Gastroesophageal sphincter (tissue), 4 donors: ENCODE measurements at places on chromosomes 11 and 22.

GRCh38 chr11:30192620-30193019, 38.2 kb upstream of the FSHB start:
- H3K36me3 ChIP-seq: no peaks in the 10 kb centered on the region
- no peak overlapping the region for H3K27ac ChIP-seq
- ATAC-seq: no peak
- H3K4me1 ChIP-seq: no peaks in the 10 kb centered on the region
- H3K27me3 ChIP-seq: no peaks in the 10 kb centered on the region

DNA sequence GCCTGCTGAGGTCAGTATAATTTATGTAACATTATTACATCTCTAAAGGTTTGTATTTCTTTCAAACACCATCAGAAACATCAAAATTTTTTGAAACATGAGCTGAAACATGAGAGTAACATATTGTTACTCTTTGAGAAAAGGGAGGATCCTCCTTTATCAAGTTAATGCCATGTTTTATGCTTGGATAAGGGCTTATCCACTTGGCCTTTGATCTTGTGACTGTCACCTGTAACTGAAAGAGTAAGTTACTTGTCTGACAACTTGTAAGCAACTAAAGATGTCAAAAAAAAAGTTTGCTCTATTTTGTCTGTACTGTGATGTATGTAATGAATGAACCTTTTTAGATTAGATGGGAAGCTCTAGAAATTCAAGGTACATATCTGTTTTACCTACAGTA, 59.6 kb downstream of the FAR1 start:
- no peak overlapping the region for H3K4me3 ChIP-seq
- peaks cover 6% of the 10 kb centered on the region for H3K36me3 ChIP-seq
- H3K4me1 ChIP-seq: no peaks in the 10 kb centered on the region
- H3K27me3 ChIP-seq: no peaks in the 10 kb centered on the region

GRCh38 chr11:129543515-129544290, 168.1 kb downstream of the BARX2 start:
- H3K4me1 ChIP-seq: no peaks in the 10 kb centered on the region
- ATAC-seq: no peak
- no peaks in the 10 kb centered on the region for H3K36me3 ChIP-seq
- H3K27me3 ChIP-seq: no peaks in the 10 kb centered on the region
- H3K4me3 ChIP-seq: no peak overlapping the region

GRCh38 chr11:72947229-72947628, 133.0 kb downstream of the ATG16L2 start:
- H3K4me1 ChIP-seq: no peaks in the 10 kb centered on the region
- H3K27me3 ChIP-seq: no peaks in the 10 kb centered on the region
- no peak for ATAC-seq
- no peak overlapping the region for H3K27ac ChIP-seq

DNA sequence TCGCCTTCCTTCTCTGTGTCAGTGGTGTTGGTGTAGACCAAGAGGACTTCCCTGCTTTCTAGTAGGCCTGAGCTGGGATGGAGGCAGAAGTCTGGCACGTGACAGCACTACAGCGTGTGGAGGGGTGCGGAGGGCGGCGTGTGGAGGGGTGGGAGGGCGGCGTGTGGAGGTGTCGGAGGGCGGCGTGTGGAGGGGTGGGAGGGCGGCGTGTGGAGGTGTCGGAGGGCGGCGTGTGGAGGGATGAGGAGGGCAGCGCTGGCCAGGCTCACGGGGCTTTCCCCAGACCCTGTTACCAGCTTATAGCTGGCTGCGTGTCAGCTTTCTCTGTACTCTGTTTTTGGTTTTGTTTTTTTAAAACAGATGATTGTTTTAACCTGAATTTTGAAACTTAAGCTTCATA, 45.7 kb upstream of the CTTN start:
- H3K27ac ChIP-seq: no peak overlapping the region
- peaks cover 84% of the 10 kb centered on the region for H3K36me3 ChIP-seq
- H3K27me3 ChIP-seq: no peaks in the 10 kb centered on the region
- no peaks in the 10 kb centered on the region for H3K4me1 ChIP-seq

- no peak overlapping the region for H3K4me3 ChIP-seq
- ATAC-seq: no peak
- H3K36me3 ChIP-seq: no peaks in the 10 kb centered on the region
- H3K27ac ChIP-seq: no peak overlapping the region
- H3K27me3 ChIP-seq: peaks cover 24% of the 10 kb centered on the region
Measured at GRCh38 chr11:120306519-120307242, 18.4 kb upstream of the TLCD5 start.

- peak; percentile 26 for ATAC-seq
- no peak overlapping the region for H3K4me3 ChIP-seq
- H3K27ac ChIP-seq: peak overlapping the region; percentile 27
- H3K36me3 ChIP-seq: peaks cover under 1% of the 10 kb centered on the region
Measured at GRCh38 chr22:29782061-29782845, 15.1 kb downstream of the UQCR10 start.

GRCh38 chr11:94279996-94280395, 24.4 kb upstream of the IZUMO1R start:
- no peak overlapping the region for H3K4me3 ChIP-seq
- no peak overlapping the region for H3K27ac ChIP-seq
- no peaks in the 10 kb centered on the region for H3K4me1 ChIP-seq
- no peaks in the 10 kb centered on the region for H3K27me3 ChIP-seq
- H3K36me3 ChIP-seq: no peaks in the 10 kb centered on the region
- ATAC-seq: no peak

GRCh38 chr22:28582806-28583205, 96.8 kb downstream of the TTC28 start:
- no peaks in the 10 kb centered on the region for H3K4me1 ChIP-seq
- no peak overlapping the region for H3K4me3 ChIP-seq
- H3K27ac ChIP-seq: no peak overlapping the region
- no peak for ATAC-seq
- H3K27me3 ChIP-seq: no peaks in the 10 kb centered on the region

DNA sequence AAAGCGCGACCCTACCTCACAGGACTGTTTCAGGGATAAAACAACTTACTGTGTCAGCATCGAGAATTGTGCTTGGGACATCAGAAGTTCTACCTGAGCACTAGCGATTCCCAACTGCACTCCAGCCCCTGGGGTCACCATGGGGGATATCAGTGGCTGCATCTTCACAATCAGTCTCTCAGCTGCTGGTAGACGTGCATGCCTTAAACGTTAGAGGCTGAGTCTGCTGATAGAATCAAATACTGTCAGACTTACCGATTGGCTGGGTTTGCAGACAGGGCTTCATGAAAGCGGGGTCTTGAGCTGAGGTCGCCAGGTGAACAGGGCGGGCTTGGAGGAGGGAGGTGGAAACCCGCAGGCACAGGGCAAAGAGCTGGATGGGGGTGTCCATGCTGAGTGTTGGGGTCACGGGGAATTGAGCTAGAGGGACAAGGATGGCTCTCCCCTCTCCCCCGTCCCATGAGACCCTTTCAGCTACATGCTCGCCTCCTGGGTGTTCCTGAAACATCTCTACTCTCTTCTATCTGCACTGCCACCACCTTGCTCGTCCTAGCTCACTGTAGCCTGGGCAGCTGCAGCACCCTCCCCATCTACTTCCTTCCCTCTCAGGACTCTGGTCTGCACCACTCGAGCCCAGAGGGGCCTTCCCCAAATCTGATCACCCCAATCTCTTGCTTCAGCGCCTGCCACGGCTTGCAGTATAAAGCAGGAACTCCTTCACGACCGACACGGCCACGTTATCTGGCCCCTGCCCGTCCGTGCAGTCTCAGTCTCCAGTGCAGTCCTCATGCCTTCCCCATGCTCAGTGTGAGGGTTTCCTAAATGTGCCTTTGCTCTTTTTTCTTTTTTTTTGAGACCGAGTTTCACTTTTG, 43.5 kb downstream of the ST14 start:
- no peak overlapping the region for H3K4me3 ChIP-seq
- H3K27ac ChIP-seq: no peak overlapping the region
- no peaks in the 10 kb centered on the region for H3K27me3 ChIP-seq
- ATAC-seq: no peak

- no peaks in the 10 kb centered on the region for H3K36me3 ChIP-seq
- H3K27me3 ChIP-seq: no peaks in the 10 kb centered on the region
- no peak for ATAC-seq
- H3K27ac ChIP-seq: peak overlapping the region; percentile 87
- H3K4me3 ChIP-seq: no peak overlapping the region
Measured at GRCh38 chr11:64357446-64357845, 1.5 kb upstream of the RPS6KA4 start.

DNA sequence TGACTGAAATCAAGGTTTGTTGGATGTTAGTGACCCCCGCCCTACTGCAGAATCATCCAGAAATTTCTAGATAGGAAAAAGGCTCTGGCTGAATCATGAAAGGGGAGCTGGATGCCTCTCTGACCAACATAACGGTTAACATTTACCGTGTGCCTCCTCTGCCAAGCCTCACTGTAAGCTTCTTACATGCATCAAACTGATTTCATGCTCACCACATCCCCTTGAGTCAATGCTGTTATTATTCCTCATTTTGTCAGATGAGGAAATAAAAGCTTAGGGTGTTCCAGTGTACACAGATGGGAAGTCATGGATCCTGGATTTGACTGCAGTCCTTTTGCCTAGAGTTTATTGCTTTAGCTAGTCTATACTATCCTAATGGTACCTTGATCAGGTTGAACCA, 5.9 kb upstream of the HMOX1 start:
- no peak overlapping the region for H3K4me3 ChIP-seq
- no peaks in the 10 kb centered on the region for H3K27me3 ChIP-seq
- H3K36me3 ChIP-seq: no peaks in the 10 kb centered on the region
- no peaks in the 10 kb centered on the region for H3K4me1 ChIP-seq
- ATAC-seq: no peak

- no peaks in the 10 kb centered on the region for H3K4me1 ChIP-seq
- H3K27ac ChIP-seq: no peak overlapping the region
- no peak for ATAC-seq
- no peaks in the 10 kb centered on the region for H3K36me3 ChIP-seq
Measured at GRCh38 chr11:29027436-29027835, 919.2 kb downstream of the METTL15 start.

DNA sequence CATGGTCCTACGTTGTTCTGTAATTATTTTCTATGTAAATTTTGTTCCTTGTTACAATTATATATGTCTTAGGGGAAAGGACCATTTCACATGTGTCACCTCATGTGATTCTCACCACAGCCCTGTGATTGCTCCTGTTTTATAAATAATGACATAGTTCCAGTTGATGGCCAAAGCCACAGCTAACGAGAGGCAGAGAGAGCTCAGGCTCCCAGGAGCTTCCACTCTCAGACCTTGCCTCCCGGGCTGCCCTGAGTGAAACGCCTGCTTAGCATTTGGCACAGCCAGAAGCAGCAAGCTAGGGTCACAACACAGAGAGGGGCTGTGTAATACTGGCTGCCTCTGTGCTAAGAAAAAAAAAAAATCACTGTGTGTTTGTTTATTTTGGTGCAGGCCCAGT, 5.9 kb downstream of the TMEM121B start:
- H3K27ac ChIP-seq: no peak overlapping the region
- H3K36me3 ChIP-seq: no peaks in the 10 kb centered on the region
- peaks cover 9% of the 10 kb centered on the region for H3K4me1 ChIP-seq
- H3K4me3 ChIP-seq: no peak overlapping the region

DNA sequence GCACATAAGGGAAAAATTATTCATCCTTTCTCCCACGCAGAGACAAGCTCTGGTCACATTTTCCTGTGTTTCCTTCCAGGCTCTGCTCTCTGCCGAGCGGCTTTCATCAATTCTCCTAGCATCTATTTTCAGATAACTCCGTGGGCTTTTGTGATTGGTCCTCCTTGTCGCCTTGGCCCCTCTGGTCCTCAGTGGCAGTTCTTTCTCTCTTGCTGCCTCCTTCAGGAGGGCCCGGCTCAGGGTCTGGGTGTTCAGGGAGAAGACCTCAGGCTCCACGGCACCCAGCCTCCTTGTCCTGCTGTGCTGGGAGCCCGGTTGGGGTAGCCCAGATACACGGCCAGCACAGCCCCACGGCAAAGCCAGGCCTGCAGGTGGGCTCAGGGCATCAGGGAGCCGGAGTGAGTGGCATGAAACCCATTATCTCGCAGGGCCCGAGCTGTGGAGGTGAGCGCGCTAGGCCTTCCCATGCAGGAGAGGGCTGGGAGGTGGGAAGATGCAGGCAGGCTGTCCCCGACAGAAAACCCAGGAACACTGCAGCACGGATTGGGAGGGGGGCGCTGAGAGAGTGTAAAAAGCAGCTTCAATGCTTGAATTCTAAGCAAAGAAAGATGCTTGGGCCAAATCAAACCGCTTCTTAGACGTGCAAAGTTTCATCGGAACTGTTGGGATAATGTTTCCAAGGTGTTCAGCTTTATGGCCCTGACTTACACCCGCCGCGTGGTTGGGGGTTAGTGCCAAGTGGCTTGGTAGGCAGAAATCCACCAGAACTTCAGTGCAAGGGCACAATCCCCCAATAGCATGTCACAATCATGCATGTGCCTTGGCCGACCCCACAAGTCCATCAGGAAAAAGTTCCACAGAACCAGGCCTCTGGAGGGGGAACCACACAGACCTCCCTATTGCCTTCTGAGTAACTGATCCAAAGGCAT, 81.9 kb upstream of the WNT7B start:
- no peaks in the 10 kb centered on the region for H3K27me3 ChIP-seq
- H3K4me1 ChIP-seq: peaks cover 67% of the 10 kb centered on the region
- peak overlapping the region; percentile 88 for H3K4me3 ChIP-seq
- no peak for ATAC-seq
- H3K36me3 ChIP-seq: no peaks in the 10 kb centered on the region
- peak overlapping the region; percentile 97 for H3K27ac ChIP-seq

- H3K4me3 ChIP-seq: no peak overlapping the region
- no peaks in the 10 kb centered on the region for H3K4me1 ChIP-seq
- no peak overlapping the region for H3K27ac ChIP-seq
- peaks cover 81% of the 10 kb centered on the region for H3K36me3 ChIP-seq
- no peak for ATAC-seq
- H3K27me3 ChIP-seq: no peaks in the 10 kb centered on the region
Measured at GRCh38 chr11:20407344-20407743, 19.8 kb downstream of the PRMT3 start.

DNA sequence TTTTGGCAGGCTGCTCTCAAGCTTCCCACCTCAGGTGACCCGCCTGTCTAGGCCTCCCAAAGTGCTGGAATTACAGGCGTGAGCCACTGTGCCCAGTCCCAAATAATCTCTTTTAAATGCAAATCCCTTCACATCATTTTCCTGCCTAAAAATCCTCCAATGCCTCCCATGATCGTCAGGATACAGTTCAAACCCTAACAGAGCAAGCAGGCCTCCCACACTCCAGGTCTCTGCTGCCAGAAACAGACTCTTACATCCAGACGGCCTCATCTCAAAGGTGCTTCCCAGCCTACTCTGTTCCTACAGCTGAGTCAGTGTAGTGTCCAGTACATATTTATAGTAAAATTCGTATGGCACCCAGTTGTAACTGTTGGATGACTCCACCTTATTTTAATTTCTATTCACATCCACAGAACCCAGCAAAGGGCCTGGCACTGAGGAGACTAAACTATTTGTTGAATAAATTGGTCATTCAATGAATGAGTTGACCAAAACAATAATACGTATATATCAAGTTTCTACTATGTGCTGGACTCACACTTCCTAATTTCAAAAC, 8.2 kb downstream of the SIRT3 start:
- H3K4me1 ChIP-seq: no peaks in the 10 kb centered on the region
- no peak for ATAC-seq
- H3K27ac ChIP-seq: no peak overlapping the region
- H3K4me3 ChIP-seq: no peak overlapping the region
- no peaks in the 10 kb centered on the region for H3K36me3 ChIP-seq
- no peaks in the 10 kb centered on the region for H3K27me3 ChIP-seq
